ENCODE measurements at places on chromosomes 4 and X.

GRCh38 chr4:117784266-117784665 is 250.0 kb upstream of the NDST3 start:
- no peak for DNase-seq

- DNase-seq, result no peak
Measured at GRCh38 chrX:102712216-102712966, at the start of gene GPRASP2. Gene GPRASP2, plus strand, starts transcription at chrX:102712448. Its CDS starts 2,422 bp downstream, at chrX:102714870.

GRCh38 chr4:3314706-3315260 is 22.0 kb downstream of the RGS12 start:
- no peak for DNase-seq

DNA sequence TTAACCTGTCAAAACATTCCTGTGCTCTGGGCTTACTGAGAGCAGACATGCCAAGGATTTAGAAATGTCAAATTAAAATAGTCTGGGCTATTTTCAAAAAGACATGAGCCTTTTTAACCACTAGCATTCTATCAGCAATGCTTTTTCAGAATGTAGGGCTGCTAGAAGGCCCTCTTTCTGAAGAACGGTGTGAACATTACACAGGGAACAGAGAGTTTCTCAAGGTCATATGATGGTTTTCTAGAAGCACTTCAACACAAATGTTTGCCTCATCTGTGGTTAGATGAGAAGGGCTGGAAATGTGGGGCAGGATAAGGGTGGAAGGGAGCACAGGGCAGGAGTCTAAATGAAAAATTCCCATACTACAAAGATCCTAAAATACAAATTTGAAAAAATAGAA is 39.3 kb downstream of the GRIA3 start:
- DNase-seq, result no peak

- DNase-seq, result peak; percentile 33
Measured at GRCh38 chr4:45131020-45131419, 404.7 kb upstream of the GNPDA2 start.

DNA sequence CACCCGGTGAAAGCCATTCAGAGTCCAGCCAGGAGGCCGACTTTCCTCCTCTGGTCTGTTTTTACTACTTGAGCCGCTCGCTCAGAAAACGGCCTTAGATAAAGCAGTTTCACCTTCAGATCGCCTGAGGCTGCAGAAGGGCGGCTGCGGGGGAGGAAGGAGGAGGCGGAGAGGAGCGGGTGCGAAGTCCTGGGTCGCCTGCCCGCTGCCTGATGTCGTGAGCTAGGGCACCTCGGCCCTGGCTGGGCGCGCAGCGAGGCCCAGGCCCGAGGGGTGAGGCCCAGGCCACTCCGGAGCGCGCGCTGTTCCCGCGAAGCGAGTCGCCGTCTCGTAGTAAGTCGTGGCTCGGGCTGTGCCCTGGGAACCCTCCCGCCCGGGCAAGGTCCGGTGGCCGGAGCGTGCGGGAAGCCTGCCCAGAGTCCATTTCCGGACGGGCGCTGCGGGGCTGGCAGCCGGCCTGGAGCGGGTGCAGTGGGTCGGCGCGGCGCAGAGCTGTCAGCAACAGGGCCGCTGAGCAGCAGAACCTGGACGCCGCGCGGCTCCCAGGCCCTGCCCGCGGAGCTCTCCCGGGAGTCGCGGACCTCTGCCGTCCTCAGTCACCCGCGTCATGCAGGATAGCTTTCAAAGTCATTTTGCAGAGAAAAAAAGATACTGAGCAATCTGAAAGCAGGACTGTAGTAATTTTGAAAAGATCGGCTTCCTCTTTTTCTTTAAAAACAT is 18.6 kb downstream of the TRIM2 start:
- DNase-seq, result no peak

DNA sequence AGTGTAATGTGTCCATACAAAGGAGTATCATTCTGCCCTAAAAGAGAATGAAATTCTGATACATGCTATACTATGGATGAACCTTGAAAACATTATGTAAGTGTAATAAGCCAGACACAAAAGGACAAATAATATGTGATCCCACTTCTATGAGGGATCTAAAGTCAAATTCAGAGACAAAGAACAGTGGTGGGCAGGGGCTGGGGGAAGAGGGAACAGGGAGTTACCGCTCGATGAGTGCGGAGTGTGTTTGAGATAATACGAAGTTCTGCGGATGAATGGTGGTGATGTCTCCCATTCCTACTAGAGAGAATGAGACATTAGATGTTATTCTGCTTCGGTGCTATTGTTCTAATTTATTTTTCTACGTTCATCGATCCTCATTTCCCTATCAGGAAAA is 46.1 kb upstream of the TLR2 start:
- no peak for DNase-seq

DNA sequence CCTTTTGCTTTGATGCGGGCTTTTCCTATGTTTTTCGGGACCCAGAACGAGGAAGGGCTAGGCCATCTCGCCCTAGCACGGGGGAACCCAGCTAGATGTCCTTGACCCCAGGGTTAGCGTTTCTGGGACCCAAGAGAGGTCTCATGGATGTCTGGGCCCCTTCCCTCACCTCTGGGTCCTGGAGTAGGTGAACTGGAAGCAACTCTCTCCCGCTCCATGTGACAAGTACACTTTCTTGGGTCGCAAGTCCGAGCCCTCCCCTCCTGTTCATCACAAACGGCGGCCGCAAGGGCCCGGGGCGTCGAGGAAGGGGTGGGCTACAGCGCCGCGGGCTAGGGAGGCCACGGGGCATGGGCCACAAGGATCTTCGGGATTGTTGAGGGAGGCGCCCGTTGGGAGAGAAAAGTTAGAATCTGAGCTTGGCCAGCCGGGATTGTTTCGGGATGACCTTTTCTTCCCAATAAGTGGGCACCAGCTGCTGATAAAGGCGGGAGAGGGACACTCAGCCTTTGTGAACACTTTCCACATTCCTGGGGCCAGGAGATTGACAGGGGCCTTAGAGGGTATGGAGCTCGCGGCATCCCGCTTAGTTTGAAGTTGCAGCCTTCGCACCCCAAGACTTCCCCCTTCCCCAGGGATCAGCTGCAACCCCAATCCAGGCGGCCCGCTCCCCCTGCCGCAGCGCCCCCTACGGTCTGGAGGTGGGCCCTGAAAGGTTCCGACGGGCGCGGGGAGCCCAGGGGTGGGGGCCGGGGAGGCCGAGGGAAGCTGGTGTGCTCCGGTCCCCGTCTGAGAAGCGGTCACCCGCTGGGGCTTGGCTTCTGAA is 136.9 kb upstream of the ZIC3 start:
- DNase-seq, result no peak

All from DMS153 (cell line).